MM.1S (cell line): ENCODE measurements at places on chromosomes 3 and 15.

GRCh38 chr3:114545193-114545592, 251.4 kb downstream of the TIGIT start:
- no peaks in the 10 kb centered on the region for H3K36me3 ChIP-seq
- no peaks in the 10 kb centered on the region for H3K27me3 ChIP-seq
- no peak overlapping the region for H3K27ac ChIP-seq
- no peak overlapping the region for H3K4me3 ChIP-seq
- DNase-seq: no peak

DNA sequence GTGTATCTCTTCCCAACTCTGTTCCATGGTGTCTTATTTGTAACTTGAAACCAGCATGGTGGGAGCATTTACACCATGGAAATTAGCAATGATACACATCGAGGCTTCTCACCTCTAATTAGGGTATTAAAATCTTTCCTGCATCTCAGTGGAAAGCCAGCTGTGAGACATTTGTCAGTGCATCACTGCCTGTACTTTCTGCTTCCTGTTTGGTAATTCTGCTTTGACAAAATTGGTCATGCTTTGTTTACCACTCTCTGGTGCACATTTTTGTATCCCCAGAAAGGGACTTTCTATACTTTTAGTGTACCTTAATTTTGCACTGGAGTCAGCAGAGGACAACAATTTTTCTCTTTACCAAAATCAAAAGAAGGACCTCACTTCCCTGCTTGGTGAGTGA, 402.1 kb downstream of the PDCD6IP start:
- H3K4me3 ChIP-seq: 0 out of 2 replicates have a peak overlapping the region, but pooled peaks have one; percentile 5
- H3K27ac ChIP-seq: peak overlapping the region; percentile 71; the same call in 1 of the 2 replicates
- no peaks in the 10 kb centered on the region for H3K27me3 ChIP-seq
- no peaks in the 10 kb centered on the region for H3K36me3 ChIP-seq
- DNase-seq: peak; percentile 65
- peaks cover 39% of the 10 kb centered on the region for H3K4me1 ChIP-seq

DNA sequence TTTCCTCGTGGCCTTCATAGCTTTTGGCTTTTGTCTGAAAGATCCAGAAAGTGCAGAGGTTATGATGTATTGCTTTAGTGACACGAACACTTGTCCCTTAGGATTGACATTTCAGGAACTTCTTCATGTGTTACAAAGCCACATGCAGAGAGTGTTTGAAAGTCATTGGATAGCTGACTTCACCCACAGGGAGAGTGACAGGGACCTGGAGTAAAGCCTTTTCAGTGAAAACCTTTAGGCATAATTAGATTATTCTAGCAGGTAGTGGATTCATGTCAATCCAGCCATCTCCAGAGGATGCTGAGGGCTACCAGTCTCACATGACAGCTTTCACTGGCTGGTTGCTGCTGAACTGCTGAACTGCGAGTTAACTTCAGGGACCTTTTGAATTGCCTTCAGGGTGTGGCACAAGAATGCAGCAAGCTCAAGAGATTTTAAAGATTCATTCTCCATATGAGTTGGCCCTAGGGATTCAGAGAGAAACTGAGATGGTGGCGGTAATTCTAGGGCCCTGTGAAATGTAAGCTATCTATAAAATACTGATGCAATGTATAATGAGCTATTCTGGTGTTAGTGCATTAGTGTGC, 267.0 kb upstream of the GOLIM4 start:
- H3K4me1 ChIP-seq: no peaks in the 10 kb centered on the region
- no peak for DNase-seq

GRCh38 chr3:195095035-195095703, 175.8 kb downstream of the XXYLT1 start:
- no peak overlapping the region for H3K27ac ChIP-seq
- no peak for DNase-seq
- H3K36me3 ChIP-seq: no peaks in the 10 kb centered on the region

- no peak overlapping the region for H3K4me3 ChIP-seq
- H3K27ac ChIP-seq: no peak overlapping the region
- peaks cover 9% of the 10 kb centered on the region for H3K4me1 ChIP-seq
- no peaks in the 10 kb centered on the region for H3K27me3 ChIP-seq
Observed at GRCh38 chr15:98772895-98773294, 124.6 kb downstream of the IGF1R start.

GRCh38 chr15:65423976-65424679, 1.4 kb upstream of the IGDCC4 start:
- DNase-seq: no peak
- no peaks in the 10 kb centered on the region for H3K36me3 ChIP-seq

DNA sequence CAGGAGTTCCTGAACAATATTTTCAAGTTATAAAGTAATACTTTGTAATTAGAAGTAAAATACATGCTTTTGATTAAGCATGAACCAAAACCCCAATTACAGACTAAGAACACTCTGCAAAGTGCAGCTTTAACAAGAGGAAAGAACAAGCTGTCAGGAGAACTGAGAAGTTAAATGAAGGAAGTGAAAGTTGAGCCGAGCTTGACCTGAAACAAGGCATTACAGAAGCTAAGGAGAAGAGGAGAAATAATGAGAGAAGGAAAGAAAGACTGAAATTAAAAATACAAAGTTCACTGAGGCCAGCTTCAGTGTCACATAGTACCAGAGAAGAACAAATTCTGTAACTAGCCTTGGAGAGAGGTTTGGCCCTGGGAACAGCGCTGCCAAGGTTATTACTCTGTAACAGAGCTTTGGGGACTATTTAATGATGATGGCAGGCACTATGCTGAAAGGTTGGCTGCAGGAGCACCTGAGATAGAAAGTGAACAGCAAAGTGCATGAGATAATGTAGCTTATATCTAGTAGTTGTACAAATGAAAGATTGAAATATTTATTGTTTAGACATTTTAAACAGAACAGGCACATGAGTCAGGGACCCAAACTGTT, 241.9 kb upstream of the PEX5L start:
- H3K27ac ChIP-seq: no peak overlapping the region; the same call in 1 of the 2 replicates
- no peaks in the 10 kb centered on the region for H3K36me3 ChIP-seq

GRCh38 chr3:18761530-18761929, 336.4 kb upstream of the SATB1 start:
- peaks cover 33% of the 10 kb centered on the region for H3K27me3 ChIP-seq
- H3K4me3 ChIP-seq: no peak overlapping the region
- DNase-seq: peak; percentile 94
- H3K27ac ChIP-seq: peak overlapping the region; percentile 76; the same call in 1 of the 2 replicates

DNA sequence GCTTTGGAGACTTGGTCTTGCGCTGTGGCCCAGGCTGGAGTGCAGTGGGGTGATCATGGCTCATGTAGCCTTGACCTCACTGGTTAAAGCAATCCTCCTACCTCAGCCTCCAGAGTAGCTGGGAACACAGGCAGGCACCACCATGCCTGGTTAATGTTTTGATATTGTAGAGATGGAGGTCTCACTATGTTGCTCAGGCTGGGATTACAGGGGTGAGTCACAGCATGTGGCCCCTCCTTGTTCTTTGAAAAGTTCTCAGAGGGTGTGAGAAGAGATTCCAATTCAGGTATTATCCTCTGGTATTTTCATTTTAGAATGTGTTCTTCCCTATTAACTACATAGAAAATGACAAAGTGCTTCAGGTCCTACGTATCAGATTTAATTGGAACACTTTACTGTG, 51.9 kb upstream of the RPL32 start:
- no peak for DNase-seq
- H3K4me1 ChIP-seq: no peaks in the 10 kb centered on the region
- no peaks in the 10 kb centered on the region for H3K36me3 ChIP-seq
